ENCODE measurements at places on chromosomes 1 and 21. TPM values are rescaled to one million over a fixed set of nuclear protein-coding genes. Genes with fewer than 3 reads are reported as not detected.

DNA sequence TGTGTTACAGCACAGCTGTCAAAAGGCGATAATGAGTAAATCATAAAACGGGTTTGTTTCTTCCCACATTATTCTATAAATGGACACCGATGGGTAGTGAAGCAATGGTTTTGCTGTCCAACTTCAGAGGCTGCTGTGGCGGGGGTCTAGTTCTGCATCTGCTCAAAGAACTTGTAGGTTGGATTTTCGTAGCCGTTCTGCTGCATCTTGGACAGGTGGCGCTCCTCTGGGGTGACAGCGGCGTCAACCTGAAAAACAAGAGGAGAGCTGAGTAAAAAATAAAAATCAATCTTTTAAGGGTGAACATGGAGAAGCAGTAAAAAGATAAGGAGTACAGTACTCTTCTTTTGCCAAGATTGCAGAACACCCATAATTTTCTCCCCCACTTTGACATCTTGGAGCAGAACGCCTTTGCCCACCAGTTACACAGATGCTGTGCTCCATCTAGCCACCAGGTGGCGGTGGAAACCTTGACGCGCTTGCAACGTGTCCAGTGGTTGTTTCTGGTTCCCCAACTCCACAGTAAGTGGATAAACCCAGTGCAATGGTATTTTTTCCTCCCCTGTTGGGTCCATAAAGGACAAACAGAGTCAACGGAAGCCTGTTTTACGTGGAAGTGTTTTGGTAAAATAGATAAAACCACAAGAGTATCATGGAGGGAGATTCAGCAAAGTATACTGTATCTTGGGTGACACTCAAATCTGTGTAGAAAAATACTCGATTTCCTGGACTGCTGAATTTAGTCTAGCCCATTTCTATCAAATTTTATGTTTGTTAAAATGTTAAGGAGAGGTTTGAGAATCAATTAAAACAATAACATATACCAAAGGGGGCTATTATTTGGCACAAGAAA is 147.0 kb downstream of the GABPA start:
- no peaks in the 10 kb centered on the region for H3K27me3 ChIP-seq

DNA sequence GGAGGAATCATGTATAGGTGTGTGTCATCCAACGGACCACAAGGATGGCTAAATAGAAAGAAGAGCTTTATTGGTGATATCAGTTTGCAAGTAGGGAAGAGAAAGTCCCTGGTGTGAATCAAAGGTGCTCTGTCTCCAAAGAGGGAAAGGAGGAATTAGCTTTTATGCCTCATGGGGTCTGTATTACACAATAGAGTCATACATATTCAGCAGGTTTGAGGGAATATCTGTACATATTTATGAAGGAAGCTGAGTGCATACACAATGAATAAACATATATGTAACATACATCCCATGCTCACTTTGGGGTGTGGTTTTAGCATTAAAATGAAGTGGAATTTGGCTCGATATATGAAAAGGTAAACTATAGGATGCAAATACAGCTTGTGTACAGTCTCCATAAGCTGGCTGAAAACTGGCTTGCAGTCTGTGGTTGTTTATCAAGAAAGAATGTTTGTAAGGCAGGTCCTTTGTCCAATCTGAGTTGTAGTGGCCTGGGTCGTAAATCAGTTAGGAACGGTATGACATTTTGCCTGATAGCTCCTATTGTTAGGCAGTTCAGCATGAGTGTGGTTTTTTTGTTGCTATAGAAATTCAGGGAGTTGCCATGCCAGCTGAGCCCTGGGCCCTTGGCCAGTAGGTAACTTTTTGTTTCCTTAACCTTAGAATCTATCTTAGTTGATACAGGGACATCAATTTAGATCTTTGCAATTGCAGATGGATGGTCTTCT is 198.0 kb upstream of the ZP4 start:
- no peak overlapping the region for H3K27ac ChIP-seq
- H3K27me3 ChIP-seq: no peaks in the 10 kb centered on the region
- no peak overlapping the region for H3K4me3 ChIP-seq
- H3K4me1 ChIP-seq: no peaks in the 10 kb centered on the region

DNA sequence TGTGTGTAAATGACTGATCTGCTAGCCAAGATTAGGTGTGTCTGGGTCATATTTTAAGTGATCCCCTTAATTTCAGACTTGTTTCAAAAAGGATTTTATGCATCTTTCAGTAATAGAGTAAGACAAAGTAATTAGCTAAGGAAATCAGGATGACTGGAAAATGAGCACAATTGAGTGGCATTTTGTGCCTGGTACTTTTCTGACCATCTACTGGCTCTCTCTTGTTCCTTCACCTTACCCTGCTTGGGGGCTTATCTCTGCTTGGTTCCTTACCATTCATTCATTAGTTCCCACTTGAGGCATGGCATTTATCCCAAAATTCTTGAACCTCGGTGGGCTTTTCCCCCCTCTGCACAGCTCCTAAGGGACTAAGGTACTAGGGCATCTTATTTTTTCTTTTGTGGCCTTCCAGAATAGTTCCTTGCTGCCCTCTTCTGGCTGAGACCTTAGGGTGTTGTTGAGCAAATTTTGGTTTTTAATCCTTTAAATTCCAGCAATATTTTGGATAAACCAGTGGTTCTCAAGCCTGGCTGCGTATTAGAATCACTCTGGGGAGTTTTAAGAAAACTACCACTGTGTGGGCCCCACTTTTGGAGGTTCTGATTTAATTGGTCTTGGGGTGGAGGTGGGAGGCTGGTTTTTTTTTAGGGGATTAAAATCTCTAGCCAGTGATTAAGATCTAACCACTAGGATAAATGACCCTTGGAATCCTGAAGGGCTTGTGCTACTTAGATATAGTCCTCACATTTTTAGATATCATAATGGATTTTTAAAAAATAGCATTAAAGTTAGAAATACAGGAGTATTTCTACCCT is 50.8 kb downstream of the HS2ST1 start:
- no peak overlapping the region for H3K27ac ChIP-seq
- DNase-seq: no peak
- no peak overlapping the region for H3K4me3 ChIP-seq
- no peaks in the 10 kb centered on the region for H3K4me1 ChIP-seq
- no peaks in the 10 kb centered on the region for H3K36me3 ChIP-seq
- no peaks in the 10 kb centered on the region for H3K27me3 ChIP-seq

- H3K4me3 ChIP-seq: no peak overlapping the region
- no peak for DNase-seq
- H3K4me1 ChIP-seq: no peaks in the 10 kb centered on the region
- no peaks in the 10 kb centered on the region for H3K36me3 ChIP-seq
- H3K27ac ChIP-seq: no peak overlapping the region
These were observed 281.2 kb upstream of the ST6GALNAC5 start for GRCh38 chr1:76585980-76586674.

Gene PODN
- 7.5 TPM for polyA plus RNA-seq

DNA sequence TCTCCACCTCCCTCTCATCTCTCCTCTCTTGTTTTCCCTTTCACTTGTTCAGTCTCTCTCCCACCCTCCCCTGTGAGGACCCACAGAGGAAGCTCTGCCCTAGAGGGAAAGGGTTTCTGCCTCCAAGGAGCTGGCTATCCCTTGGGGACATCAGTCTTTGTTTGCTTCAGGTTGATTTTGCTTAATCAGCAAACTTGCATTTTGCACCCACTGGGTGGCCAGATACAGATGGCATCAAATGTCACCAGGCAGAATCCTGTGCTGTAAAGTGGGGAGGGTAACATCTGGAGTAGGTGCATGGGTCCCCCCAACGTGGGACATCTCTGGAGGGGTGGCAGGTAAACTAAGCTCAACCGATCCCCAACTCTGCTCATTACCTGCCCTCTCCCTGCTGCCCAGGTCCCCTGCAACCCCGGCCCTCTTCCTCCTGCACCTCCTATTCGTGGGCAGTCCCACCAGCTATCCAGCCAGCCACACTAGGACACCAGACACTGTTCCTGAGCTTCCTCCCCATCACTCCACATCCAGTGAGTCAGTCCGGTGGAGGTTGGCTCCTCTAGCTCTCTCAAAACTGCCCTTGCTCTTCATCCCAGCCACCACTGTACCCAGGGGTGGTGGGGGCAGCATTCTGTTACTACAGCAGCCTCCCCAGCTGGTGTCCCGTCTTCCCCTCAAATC is 123.3 kb downstream of the KCNN3 start:
- H3K27me3 ChIP-seq: no peaks in the 10 kb centered on the region
- H3K27ac ChIP-seq: no peak overlapping the region
- H3K4me3 ChIP-seq: no peak overlapping the region

- H3K27me3 ChIP-seq: peaks cover 5% of the 10 kb centered on the region
- H3K27ac ChIP-seq: no peak overlapping the region
- H3K36me3 ChIP-seq: no peaks in the 10 kb centered on the region
- peak overlapping the region; percentile 27 for H3K4me3 ChIP-seq
- peaks cover 4% of the 10 kb centered on the region for H3K4me1 ChIP-seq
- no peak for DNase-seq
These were observed 1.2 kb downstream of the LORICRIN start for GRCh38 chr1:153260585-153261280.

DNA sequence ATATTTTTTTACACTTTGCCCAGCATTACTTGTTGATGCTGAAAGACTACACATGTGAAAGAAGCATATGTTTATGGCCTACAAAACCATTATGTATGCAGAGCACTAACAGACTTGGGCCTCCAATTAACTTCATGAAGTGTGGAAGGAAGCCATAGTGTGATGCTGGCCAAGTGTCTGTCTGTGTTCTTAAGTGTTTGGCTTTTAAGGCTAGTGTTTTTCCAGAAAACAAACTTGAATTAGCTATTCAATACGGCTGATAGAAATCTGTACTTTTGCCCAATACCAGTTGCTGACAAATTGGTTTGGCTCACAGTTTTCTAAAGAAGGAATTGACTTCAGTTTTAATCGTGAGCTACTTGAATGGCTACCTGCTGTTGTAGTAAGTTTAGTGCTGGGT is 136.1 kb downstream of the ADGRL2 start:
- DNase-seq: no peak

- H3K36me3 ChIP-seq: no peaks in the 10 kb centered on the region
- no peaks in the 10 kb centered on the region for H3K27me3 ChIP-seq
- DNase-seq: no peak
These were observed 8.9 kb downstream of the EPHA10 start for GRCh38 chr1:37755951-37756560.

Gene OR2L13
- not detected for polyA plus RNA-seq

Gene RIIAD1
- 7.5 TPM for polyA plus RNA-seq

DNA sequence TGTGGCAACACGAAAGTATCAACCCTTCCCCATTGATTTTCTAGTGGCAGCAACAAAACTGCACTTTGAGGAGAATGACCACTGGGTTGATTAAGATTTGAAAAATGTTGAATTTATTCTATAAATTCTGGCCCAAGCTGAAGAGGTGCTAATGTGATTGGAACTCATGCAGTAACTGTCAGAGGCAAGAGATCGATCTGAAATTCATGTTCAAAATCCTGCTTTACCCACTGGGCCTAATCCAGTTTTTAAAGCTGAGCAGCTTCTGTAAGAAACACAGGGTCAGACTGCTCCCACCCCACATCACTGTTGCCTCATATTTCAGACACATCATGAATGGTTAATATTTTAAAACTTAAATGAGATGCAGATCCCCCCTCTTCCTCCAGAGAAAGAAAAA is 617.5 kb upstream of the BEND5 start:
- H3K4me3 ChIP-seq: no peak overlapping the region
- H3K27me3 ChIP-seq: no peaks in the 10 kb centered on the region
- DNase-seq: no peak
- no peaks in the 10 kb centered on the region for H3K4me1 ChIP-seq

Gene TMEM82
- polyA plus RNA-seq: not detected
